ENCODE measurements at places on chromosomes 5 and 9.
A peak's percentile ranks its signal among the peaks of the same experiment; 100 is the strongest.

DNA sequence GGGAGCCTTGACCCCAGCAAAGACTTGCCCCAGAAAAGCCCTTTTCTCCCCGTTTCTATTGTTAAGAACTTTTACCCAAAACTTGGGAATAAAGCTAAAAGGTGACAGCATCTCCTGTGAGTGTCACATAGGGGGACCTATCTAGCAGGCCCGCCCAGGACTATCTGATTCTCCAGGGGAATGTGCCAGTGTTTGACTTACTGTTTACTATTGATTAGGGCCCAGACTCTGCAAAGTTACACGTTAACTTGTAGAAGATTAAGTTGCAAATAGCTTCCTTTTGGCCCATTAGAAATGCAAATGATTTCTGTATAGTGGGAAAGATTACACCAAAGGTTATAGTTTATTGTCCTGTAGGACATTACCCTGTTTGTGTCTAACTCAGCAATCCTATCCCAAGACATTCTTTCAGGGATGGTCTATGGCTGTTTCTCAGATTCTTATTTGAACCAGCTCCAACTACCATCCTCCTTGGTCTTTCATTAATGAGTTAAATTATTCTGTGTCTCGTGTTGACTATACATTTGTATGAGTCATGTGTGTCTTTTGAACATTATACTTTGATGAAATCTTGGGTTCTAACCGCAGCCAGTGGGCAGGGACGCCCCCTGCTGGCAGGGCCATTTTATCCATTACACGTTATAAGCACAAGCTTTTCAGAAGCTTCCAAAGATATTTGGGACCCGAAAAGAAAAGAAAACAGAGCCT, 60.7 kb downstream of the HRH2 start:
- no peak for DNase-seq

GRCh38 chr5:134029156-134029555, 24.4 kb upstream of the VDAC1 start:
- DNase-seq = peak; percentile 47

DNA sequence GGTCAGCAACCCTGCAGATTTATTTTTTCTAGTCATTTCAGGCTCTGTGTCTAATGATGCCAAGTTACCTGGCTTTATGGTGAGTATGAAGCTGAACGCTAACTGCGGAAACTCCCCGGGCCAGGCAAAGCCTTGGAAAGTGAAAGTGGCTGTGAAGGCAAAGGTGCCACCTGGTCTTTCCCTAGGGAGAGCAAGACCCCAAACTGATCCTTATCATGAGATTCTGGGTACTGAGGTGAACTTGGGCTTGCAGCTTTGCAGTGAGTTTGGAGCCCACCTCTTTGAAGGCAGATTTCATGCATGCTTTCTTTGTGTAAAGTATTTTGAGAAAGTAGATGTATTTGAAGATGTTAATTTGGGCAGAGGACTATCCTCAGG, 63.3 kb downstream of the CARTPT start:
- DNase-seq = no peak

DNA sequence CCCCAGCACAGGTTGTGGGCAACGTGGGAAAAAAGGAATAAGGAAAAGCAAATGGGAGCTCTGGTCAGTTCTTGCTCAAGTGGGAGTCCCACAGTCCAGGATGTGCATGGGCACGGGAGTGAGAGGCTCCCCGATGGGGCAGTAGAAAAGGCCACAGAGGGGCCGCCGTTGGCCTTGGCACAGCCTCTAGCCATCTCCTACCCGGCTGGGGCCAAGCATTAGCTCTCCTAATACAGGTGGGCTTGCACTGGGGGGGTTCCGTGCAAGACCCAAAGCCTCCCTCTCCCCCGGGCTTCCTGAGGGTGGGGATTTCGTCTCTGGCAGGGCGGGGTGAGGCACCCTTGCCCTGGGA, 212.2 kb upstream of the MVB12B start:
- no peak for DNase-seq

GRCh38 chr5:59246145-59246869, 647.2 kb downstream of the PDE4D start:
- DNase-seq = no peak

GRCh38 chr5:9268226-9268625, 277.6 kb downstream of the SEMA5A start:
- DNase-seq = no peak

DNA sequence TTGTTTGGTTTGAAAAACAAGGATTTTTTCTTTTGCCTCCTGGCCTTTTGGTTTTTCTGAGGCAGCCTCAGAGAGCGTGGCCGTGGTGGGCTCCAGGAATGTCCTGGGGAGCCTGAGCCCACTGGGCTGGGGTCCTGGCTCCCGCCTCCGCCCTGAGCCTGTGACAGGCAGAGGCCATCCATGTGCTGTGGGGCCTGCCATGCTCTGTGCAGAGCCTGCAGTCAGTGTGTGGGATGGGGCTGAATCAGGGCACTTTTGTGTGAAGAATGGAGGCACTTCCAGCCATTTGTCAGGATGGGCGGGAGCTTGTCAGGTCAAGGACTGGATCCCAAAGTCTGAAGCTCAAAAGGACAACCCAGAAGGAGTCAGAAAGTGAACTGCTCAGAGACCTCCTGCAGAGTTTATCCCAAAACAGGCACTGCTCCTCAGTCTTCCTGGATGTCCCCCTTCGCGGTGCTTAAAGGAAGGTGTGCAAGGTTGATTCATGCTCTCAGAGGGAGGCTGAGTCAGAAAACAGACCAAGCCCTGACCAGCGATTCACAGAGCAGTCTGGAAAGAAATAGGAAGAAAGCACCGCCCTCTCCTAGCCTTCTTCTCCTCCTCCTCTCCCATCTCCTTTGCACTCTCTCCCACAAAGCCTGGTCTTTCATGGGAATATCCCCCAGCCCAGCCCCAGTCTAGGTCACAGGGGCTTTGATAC, 53.2 kb downstream of the MVB12B start:
- no peak for DNase-seq

DNA sequence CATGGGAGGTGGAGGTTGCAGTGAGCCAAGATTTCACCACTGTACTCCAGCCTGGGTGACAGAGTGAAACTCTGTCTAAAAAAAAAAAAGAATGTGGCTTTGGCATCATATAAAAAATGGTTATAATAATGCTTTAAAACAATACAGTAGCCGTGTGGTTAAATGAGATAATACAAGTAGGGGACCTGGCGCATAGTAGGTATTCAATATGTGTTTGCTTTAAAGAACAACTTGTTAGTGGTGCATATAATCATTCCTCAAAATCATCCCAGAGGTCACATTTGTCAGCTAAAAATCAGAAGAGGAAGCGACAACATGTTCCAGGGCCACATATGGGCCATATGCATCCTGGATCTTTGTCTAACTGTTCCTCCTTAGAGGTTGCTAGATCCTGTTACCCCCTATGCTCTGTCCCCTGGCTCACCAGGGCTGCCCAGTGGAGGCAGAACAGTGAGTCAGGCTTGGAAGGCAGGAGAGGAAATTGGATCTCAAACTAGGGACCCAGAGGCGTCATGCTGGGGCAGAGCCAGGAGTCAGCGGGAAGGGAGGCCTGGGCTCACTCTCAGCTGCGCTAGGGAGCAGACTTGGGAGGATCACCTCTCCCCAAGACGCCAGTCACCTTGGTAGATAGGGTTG, 27.7 kb downstream of the LHX6 start:
- DNase-seq = no peak

GRCh38 chr5:77885519-77885918, 109.4 kb upstream of the TBCA start:
- no peak for DNase-seq

- no peak for DNase-seq
Measured at GRCh38 chr5:175282611-175283225, 161.3 kb downstream of the DRD1 start.

- no peak for DNase-seq
Measured at GRCh38 chr5:61228691-61229280, 66.5 kb upstream of the SMIM15 start.

- no peak for DNase-seq
Measured at GRCh38 chr5:160545832-160546231, 124.2 kb downstream of the PTTG1 start.

Data from hepatic stellate cell (primary cell).